Left ventricle myocardium inferior (tissue), 1 donor: ENCODE measurements at places on chromosomes 7 and 10. TPM values are rescaled to one million over a fixed set of nuclear protein-coding genes. Genes with fewer than 3 reads are reported as not detected.

GRCh38 chr10:77850620-77851231 is 75.8 kb downstream of the DLG5 start:
- DNase-seq, result no peak

The CCDC172 gene
- not detected for total RNA-seq

GRCh38 chr7:118863966-118864365 is 639.5 kb downstream of the ANKRD7 start:
- DNase-seq, result no peak

The OPN1SW gene
- not detected for total RNA-seq

DNA sequence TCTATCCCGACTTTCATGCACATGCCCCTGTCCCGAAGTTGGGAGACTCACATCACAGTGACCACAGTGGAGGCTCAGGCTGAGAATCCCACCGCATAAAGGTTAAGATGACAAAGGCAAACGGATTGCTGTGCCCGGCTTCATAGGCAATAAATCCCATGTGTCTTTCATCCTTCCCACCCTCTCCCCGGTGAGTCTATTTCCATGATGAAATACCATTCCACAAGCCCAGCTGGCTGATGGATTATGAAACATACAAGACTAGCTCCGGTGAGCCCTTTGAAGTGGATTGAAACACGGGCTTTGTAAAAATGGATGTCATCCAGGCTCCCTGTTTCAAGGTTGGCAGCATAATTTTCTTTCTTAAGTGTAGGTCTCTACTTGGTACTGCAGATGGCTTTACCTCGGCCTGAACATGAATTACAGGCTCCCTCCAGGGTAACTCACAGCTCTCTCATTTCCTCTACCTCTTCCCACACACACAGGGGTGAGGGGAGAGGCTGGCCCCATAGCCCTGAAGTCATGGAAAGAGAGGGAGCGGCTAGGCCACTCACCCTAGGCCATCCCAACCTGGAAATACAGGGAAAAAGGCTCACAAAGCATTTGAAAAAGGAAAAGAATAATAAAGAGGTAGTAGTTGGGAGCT is 92.0 kb upstream of the CALN1 start:
- DNase-seq, result no peak

DNA sequence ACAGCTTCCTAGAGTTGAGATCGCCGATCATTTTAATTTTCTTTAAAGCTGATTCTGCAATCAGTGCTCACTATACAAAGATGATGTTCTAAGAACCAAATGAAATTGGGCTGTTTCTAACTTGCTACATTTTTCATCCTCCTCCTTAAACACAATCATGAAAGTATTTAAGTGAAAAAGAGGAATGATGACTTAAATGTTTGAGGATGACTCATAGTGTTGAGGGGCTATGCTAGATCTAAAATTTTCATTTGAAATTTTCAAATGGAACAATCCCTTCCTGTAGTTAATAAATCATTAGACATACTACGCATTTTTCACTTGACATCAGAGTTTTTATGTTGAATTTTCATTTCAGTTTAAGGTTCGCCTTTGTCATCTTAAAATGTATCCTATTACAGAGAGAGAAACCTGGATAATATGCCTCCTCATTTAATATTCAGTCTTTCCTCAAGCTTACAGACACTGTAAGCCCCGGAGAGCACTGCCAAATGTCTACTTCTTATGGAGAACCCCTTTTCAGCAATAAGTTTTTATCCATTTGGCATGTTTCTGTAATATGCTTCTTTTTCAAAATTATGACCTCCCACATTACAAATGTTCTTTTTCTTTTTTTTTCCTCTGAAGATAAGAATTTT is 499.6 kb downstream of the MAGI2 start:
- no peak for DNase-seq

The PYROXD2 gene
- 10.4 TPM for total RNA-seq

DNA sequence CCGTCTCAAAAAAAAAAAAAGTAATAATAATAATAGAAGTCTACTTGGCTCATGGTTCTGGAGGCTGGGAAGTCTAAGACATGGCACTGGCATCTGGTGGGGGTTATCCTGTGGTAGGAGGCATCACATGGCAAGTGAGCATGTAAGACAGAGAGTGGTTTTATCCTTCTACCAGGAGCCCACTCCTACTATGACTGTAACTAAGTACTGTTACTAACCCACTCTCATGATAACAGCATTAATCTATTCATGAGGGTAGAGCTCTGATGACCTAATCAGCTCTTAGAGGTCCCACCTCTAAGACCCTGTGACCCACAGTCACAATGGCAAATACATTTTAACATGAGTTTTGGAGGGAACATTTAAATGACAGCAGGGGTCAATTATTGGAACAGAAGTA is 43.3 kb upstream of the NRF1 start:
- no peak for DNase-seq

DNA sequence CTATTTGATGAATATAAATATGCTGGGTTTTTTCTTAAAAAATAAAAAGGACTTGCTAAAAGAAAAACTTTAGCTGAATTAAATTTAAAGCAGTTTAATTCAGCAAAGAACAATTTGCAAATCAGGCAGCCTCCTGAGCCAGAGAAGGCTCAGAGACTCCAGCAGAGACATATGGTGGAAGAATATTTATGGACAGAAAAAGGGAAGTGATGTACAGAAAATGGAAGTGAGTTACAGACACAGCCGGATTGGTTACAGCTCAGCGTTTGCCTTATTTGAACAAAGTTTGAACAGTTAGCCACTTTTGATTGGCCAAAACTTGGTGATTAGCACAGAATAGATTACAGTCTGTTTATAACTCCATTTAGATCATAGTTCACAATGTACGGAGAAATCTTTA is 110.3 kb downstream of the GAD2 start:
- DNase-seq, result no peak

The MRLN gene
- total RNA-seq, result not detected

- no peak for DNase-seq
These were observed 47.2 kb upstream of the RHEB start for GRCh38 chr7:151566897-151567320.

GRCh38 chr7:107692501-107692900 is 31.9 kb downstream of the SLC26A4 start:
- DNase-seq, result no peak

The TRIM8 gene
- 95.1 TPM for total RNA-seq

DNA sequence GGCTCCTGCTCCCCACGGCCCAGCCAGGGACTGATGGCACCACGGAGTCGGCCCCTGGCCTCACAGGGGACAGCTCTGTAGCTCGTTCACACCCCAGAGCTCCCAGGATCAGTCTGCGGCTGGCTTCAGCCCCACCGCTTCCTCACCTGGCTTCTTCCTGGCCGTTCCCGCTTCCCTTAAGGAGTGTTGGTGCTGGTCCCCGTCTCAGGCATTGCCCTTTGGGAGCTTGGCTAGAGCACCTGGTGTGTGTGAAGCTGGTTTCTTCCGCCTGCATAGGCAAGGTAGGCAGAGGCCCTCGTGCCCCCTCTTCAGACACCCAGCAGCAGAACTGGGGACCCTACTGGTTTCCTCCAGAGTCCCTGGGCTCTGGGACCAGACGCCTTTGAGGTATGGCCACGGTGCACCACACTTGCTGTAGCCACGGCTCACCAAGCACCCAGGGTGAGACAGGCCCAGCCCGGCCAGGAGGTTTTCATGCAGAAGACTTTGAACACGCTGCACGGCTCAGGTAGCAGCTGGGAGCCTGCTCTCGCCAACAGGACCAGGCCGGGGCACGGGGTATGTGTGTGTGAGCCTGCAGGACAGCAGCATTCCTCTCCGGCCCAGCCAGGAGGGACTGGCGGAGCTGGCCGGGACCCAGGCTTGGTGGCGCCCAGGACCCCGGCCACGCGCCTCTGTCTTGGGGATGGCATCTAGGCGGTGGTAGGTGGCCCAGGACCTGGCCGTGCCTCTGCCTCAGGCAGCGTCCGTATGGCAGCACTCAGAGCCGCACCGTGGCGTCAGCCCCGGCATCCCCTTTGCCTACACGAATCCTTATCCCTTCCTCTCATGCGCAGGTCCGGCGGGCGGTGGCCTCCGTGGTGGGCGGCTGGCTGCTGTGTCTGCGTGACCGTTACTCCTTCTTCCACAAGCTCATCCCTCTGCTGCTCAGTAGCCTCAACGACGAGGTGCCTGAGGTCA is 13.2 kb upstream of the PRKAR1B start:
- no peak for DNase-seq

The SPDYE2B gene
- total RNA-seq, result not detected

The ZWINT gene
- total RNA-seq, result 1.0 TPM

DNA sequence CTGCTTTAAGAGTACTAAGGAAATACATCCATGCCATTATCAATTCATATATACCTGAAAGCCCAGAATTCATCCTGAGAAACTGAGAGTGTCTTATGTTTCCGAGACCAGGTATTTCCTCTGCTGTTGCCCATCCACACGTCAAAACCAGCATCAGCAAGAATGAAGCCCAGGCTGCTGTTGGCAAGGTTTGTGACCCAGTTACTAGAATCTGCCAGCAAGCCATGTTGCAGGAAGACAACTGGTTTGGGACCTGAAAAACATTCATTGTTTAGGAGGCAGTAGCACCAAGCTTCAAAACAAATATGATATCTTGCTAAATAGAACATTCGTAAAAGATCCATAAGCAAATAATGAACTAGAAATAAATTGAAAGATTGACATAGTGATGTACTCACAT is 21.0 kb upstream of the CH25H start:
- DNase-seq, result no peak

The TBXAS1 gene
- total RNA-seq, result 3.9 TPM

The POP7 gene
- total RNA-seq, result 30.6 TPM

The GJC3 gene
- total RNA-seq, result 0.27 TPM

GRCh38 chr7:41752615-41753014 is 49.7 kb upstream of the INHBA start:
- DNase-seq, result no peak

- DNase-seq, result no peak
These were observed 86.7 kb upstream of the AGK start for GRCh38 chr7:141464551-141464950.

- no peak for DNase-seq
These were observed 1.6 kb downstream of the LAMB4 start for GRCh38 chr7:108128514-108128913.

DNA sequence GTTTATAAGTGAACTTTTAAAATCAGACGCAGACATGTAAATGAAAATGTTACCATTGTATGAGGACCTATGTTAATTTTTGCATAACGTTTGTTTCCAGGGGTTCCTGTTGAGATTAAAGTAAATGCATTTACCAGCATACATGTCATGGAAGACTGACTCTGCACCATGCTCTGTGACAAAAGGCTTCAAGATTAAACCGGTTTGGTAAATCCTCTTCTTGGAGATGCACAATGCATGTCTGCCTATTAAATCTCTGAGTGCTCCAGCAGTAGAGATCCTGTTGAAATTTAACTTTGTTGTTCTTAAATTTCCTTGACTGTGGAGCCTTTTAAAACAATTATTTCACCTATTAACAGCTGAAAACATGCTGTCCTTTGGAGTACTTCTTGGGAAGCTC is 36.5 kb upstream of the JAZF1 start:
- DNase-seq, result no peak

GRCh38 chr7:158720112-158720511 is 15.5 kb upstream of the NCAPG2 start:
- DNase-seq, result no peak

DNA sequence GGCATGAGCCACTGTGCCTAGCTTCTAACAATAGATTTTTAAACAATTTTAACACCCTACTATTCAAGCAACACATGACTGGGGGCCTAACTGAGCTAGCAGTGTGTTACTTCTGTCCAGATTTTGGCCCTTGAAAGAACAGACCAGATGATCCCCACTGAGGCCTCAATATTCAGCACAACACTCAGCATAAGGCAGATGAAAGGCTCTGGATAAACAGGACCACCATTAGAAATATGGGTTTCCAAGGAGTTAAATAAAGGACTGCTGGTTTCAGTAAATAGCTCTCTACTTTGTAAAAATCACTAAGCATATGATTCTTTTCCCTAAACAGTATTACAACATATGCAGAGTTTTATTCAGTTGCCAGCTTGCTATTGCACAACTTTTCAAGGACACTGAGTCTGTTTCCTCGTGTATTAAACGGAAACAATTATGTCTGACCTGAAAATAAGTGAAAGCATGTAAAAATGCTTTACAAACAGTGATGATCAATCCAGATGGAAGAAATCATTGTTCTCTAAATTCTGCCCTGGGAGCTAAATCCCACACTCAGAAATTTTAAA is 23.8 kb upstream of the FZD1 start:
- DNase-seq, result no peak

DNA sequence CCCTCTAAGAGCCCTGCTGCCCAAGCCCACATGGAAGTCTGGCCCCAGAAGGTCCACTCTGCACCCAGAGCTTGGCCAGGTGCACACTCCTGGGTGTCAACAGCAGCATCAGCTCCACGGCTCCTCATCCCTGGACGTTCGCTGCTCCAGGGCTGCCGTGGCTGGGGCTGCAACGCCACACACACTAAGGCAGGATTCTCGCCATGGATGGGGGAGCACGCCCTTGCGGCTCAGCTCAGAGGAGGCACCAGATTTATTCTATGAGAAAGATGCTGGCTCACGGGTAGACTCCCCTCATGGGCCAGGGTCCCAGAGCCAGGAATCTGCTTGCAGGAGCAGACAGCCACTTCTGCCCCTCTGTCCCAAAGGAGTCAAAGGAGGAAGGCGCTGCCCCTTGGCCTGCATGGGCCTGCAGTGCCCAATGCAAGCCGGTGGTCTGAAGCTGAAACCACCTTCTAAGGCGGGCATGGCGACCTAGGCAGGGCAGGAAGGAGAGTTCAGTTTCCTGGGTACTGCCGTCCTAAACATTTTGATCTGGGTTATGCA is 42.1 kb downstream of the CFAP46 start:
- no peak for DNase-seq

The KAT6B gene
- 41.0 TPM for total RNA-seq

The CALML3 gene
- total RNA-seq, result not detected

DNA sequence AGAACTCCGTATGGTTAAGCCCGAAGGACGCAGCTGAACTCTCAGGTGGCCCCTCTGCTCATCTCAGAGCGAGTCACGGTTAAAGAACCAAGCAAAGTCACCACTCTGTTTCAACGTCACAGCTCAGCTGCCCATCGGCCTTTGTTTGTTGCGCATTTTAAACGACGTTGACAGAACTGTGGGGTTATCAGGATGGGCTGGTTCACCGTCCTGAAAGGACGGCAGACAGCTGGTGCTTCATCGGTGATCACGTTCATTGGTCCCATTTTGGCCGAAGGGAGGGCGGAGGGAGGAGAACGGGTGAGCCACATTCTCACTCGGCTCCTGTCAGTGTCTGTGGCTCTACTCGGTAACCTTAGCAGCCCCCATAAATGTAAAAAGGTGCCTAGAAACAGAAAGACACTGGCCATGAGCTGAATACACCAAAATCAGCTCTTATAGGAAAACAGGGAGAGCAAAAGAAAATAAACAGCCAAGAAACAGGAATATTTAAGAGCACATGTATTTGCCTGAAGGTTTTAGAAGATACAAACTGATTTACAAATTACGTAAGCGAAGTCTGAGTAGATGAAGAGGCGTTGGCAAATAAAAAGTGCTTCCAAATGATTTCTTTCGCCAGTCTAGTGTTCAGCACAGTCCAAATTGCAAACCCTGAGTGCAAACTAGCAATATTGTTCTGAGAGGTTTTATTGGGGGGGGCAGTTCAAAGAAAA is 8.4 kb downstream of the PRKAG2 start:
- no peak for DNase-seq
